ENCODE measurements at places on chromosomes 3 and 15. TPM values are rescaled to one million over a fixed set of nuclear protein-coding genes. Genes with fewer than 3 reads are reported as not detected.

DNA sequence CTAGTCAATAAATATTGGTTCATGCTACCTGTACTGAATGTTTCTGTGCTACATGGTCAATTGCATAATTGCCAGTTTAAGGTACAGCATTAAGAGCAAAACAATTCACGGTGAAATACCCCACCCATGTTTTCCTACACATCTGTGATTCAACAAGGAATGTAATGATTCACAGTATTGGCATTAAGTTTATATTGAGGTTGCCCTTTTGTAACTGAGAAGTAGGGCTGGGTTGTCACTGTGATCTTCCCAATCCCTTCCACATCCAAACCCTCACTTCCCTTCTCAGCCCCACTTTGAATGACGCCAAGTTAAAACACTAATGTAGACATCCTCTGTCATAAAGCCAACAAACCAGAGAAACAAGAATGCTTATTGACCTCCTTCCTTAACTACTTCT, 112.0 kb upstream of the TJP1 start:
- H3K27me3 ChIP-seq = no peaks in the 10 kb centered on the region
- H3K4me3 ChIP-seq = peak overlapping the region; percentile 5
- no peaks in the 10 kb centered on the region for H3K36me3 ChIP-seq
- peak overlapping the region; percentile 42 for H3K27ac ChIP-seq
- H3K4me1 ChIP-seq = peaks cover 65% of the 10 kb centered on the region

DNA sequence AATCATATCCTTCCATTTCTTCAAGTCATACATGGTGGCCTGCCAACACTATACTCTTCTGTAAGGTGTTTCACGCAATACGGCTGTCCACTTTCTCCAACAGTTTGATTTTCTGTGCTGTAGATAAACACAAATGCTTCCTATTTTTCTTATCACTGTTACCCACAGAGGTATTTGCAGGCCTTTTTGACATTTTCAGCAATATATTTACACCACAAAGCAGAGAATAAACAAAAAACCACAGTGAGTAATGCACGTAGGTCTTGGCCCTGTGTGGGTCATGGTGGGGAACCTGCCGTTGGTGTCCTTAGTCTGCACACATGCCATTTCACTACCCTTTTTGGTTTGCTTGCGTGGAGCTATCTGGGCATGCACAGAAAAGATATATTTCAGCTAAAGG, 59.5 kb downstream of the LRRC28 start:
- no peak for DNase-seq
- H3K36me3 ChIP-seq = no peaks in the 10 kb centered on the region
- no peaks in the 10 kb centered on the region for H3K27me3 ChIP-seq
- H3K4me3 ChIP-seq = no peak overlapping the region
- H3K27ac ChIP-seq = no peak overlapping the region

- H3K36me3 ChIP-seq = no peaks in the 10 kb centered on the region
- H3K4me1 ChIP-seq = peaks cover 18% of the 10 kb centered on the region
- DNase-seq = no peak
Measured at GRCh38 chr15:48415036-48415886, 84.0 kb downstream of the DUT start.

GRCh38 chr3:161879470-161879869, 382.9 kb downstream of the OTOL1 start:
- H3K27me3 ChIP-seq = no peaks in the 10 kb centered on the region
- no peak overlapping the region for H3K27ac ChIP-seq
- H3K36me3 ChIP-seq = no peaks in the 10 kb centered on the region
- no peak for DNase-seq

- H3K36me3 ChIP-seq = peaks cover 2% of the 10 kb centered on the region
- H3K27me3 ChIP-seq = no peaks in the 10 kb centered on the region
- H3K4me3 ChIP-seq = no peak overlapping the region
- H3K27ac ChIP-seq = no peak overlapping the region
Measured at GRCh38 chr3:11350374-11350773, 78.2 kb downstream of the ATG7 start.

GRCh38 chr15:58980351-58980939, 7.0 kb upstream of the RNF111 start:
- no peaks in the 10 kb centered on the region for H3K36me3 ChIP-seq
- H3K4me1 ChIP-seq = peaks cover 11% of the 10 kb centered on the region
- no peak for DNase-seq
- no peak overlapping the region for H3K27ac ChIP-seq
- no peak overlapping the region for H3K4me3 ChIP-seq
- no peaks in the 10 kb centered on the region for H3K27me3 ChIP-seq

- H3K27me3 ChIP-seq = no peaks in the 10 kb centered on the region
- no peaks in the 10 kb centered on the region for H3K36me3 ChIP-seq
- H3K4me3 ChIP-seq = no peak overlapping the region
- no peaks in the 10 kb centered on the region for H3K4me1 ChIP-seq
- H3K27ac ChIP-seq = no peak overlapping the region
Measured at GRCh38 chr3:109081746-109082510, 36.0 kb downstream of the MORC1 start.

GRCh38 chr3:158158969-158159368, 49.1 kb downstream of the RSRC1 start:
- no peaks in the 10 kb centered on the region for H3K36me3 ChIP-seq
- H3K27me3 ChIP-seq = no peaks in the 10 kb centered on the region
- H3K4me1 ChIP-seq = peaks cover 10% of the 10 kb centered on the region
- no peak overlapping the region for H3K4me3 ChIP-seq
- H3K27ac ChIP-seq = no peak overlapping the region

GRCh38 chr3:106945435-106945834, 431.8 kb upstream of the CCDC54 start:
- no peak overlapping the region for H3K4me3 ChIP-seq
- no peak overlapping the region for H3K27ac ChIP-seq
- H3K36me3 ChIP-seq = no peaks in the 10 kb centered on the region
- DNase-seq = no peak
- no peaks in the 10 kb centered on the region for H3K4me1 ChIP-seq

DNA sequence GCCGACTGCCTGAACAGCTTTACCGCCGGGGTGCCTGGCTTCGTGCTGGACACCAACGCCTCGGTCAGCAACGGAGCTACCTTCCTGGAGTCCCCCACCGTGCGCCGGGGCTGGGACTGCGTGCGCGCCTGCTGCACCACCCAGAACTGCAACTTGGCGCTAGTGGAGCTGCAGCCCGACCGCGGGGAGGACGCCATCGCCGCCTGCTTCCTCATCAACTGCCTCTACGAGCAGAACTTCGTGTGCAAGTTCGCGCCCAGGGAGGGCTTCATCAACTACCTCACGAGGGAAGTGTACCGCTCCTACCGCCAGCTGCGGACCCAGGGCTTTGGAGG, 815 bp downstream of the SPINT1 start:
- peaks cover 42% of the 10 kb centered on the region for H3K4me1 ChIP-seq
- H3K4me3 ChIP-seq = peak overlapping the region; percentile 95
- no peaks in the 10 kb centered on the region for H3K27me3 ChIP-seq
- DNase-seq = no peak
- peaks cover 3% of the 10 kb centered on the region for H3K36me3 ChIP-seq

DNA sequence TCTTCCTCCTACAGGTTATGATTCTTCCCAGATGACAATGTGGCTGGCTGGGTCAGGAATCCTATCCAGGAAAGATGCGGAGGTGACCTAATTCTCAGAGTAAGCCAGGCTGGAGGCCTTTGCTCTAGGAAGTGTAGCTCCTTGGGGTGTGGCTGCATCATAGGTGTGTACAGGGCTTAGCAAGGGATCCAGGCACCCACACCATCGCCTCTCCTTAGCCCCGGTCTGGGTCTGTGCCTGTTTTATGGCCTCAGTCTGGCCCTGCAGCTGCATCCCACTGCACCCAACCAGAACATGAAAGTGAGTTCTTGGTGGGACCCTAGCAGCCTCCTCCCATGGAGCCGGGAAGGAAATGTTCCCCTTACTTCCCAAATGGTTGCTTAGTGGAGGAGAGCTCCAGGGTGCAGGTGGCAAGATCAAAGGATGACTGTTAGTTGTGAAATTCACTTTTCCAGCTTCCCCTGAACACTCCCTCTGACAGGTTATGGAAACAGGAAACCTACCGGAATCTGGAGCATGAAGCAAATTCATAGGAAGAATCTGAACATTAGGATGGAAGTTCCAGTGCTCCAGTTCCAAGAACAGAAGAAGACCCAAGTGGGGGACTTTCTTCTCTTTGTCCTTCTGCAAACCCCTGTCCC, 2.7 kb upstream of the AMOTL2 start:
- no peak overlapping the region for H3K4me3 ChIP-seq
- H3K27ac ChIP-seq = no peak overlapping the region
- peaks cover 59% of the 10 kb centered on the region for H3K4me1 ChIP-seq
- no peak for DNase-seq
- peaks cover 3% of the 10 kb centered on the region for H3K36me3 ChIP-seq

DNA sequence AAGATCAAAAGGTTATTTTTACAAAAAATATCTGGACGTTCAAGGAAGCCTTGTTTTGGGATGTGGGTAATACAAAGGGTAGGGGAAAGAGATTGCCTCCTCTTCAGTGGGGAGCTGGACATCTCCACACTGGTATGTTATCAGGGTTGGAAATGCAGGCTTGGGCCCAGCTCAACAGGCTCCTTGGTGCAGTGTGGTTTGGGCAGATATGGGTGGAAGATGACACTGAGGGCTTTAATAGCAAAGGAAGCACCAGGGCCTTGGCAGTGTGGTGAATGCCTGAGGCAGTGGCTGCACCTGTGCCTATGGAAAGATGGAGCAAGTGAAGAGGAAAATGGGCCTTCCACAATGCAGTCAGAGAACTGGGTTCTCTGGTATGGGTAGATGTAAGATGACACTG, 11.2 kb upstream of the MED12L start:
- H3K36me3 ChIP-seq = no peaks in the 10 kb centered on the region
- peaks cover 3% of the 10 kb centered on the region for H3K27me3 ChIP-seq
- H3K27ac ChIP-seq = no peak overlapping the region
- no peaks in the 10 kb centered on the region for H3K4me1 ChIP-seq
- no peak for DNase-seq

DNA sequence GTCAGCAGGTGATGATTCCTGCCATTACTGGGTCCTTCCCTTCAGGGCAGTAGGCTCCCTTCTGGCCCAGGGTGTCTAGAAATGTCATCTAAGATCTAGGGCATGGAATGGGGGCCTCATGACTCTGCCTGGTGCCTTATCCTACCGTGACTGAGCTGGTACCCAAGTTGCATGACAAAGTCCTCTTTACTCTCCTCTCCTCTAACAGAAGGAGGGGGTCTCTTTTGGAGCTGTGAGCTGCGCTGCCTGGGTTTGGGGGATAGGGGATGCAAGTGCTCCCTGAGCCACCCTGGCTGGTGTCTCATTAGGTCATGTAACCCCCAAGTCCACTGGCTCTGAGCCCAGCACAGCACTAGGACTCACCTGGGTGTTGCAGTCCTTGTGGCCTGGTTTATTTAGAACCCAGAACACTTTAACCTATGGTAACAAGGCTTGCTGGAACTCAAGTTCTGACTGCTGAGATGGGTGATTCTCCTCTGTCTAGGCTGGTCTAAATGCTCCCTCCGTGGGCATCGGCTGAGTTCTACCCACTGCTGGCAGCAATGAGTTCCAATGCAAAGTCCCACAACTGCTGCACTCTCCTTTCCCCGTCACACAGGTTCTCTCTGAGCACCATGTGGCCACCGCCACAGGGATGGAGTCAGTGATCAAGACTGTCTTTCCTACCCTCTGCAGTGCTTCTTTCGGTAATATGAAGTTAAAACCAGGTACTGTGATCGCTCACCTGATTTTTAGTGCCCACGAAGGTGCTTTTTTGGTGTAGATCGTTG, 34.0 kb downstream of the XXYLT1 start:
- H3K4me3 ChIP-seq = no peak overlapping the region
- H3K4me1 ChIP-seq = peaks cover 5% of the 10 kb centered on the region
- DNase-seq = no peak

GP9 gene
- not detected for polyA plus RNA-seq

TMEM212 gene
- polyA plus RNA-seq = not detected

SPESP1 gene
- polyA plus RNA-seq = 3.8 TPM

HRG gene
- 0.03 TPM for polyA plus RNA-seq
